Right cardiac atrium (tissue), 5 donors: ENCODE measurements at places on chromosomes 5 and 9. TPM values are rescaled to one million over a fixed set of nuclear protein-coding genes. Genes with fewer than 3 reads are reported as not detected.

The F2RL1 gene
- total RNA-seq = 3.3 TPM

The FBXO10 gene
- 7.7 TPM for total RNA-seq

The NUTM2G gene
- total RNA-seq = not detected

The SCGB3A2 gene
- 0.95 TPM for total RNA-seq

DNA sequence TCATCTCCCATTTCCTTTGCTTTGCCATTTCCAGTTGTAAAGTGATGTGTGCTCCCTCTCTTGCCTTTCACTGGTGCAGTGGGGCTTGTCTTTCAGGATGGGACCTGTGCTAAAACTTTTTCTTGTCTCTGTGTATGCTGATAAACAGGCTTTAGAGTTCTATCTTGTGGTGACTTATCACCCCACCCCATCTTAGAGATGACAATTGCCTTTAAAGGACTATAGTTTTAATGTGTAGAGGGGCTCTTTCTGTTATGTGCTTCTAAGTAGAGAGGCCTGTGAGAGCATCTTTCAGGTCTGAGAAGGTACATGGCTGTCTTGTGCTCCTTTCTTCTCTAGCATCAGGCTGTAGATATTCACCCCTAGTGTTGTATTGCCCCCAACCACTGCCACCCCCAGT lies 21.9 kb downstream of the MAN2A1 start:
- DNase-seq = no peak

DNA sequence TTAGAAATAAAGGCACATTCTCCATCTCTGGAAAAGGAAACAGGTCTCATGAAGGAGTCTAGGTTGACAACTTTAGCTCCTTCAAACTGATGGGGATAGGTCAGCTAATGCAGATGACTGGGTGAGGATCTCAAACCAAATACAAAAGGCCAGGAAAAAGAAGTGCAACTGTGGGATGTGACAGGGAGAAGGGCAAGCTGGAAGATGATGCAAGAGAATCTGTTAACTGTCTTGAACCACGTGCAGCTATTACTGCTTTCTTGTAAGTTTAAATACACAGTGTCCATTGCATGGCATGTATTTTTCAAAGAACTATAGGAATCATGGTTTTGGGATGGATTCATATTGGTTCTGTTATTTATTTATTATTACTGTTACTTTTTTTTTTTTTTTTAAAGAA lies 331.8 kb downstream of the NDUFS4 start:
- no peak for DNase-seq

DNA sequence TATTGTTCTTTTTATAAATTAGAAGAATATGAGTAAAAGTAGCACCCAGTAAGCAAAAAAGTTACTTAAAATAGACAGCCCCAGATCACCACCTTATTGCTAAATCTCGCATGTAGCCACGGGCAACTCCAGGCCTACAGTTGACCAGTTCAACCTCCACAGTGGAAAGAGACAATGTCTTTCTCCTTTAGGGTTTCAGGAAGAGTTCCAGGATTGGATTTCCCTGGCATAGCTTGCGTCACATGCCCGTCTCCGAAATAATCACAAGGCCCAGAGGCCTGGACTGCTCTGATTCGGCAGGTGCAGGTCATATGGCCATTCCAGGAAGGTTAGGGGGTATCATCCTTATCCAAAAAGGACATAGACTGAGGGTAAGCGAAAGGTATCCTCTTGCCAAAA lies 9.9 kb upstream of the PFDN1 start:
- DNase-seq = no peak

GRCh38 chr9:71213633-71214032 lies 92.2 kb upstream of the TRPM3 start:
- no peak for DNase-seq

DNA sequence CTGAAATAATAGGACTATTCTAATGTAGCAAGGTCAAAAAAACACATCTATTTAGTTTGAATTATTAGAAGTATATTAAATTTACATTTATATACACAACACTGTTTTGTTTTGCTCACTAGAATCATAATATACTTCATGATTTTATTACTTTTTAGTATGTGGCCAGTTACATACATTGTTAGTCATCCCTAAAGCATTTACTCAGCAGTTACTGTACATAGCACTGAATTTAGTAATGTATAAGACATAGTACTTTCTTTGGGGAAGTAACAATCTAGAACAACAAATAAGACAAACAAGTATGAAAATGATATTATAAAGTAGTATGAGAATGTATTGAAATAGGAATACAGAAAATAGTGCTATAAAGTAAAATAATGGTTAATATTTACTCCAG lies 28.2 kb downstream of the ERCC8 start:
- DNase-seq = no peak

DNA sequence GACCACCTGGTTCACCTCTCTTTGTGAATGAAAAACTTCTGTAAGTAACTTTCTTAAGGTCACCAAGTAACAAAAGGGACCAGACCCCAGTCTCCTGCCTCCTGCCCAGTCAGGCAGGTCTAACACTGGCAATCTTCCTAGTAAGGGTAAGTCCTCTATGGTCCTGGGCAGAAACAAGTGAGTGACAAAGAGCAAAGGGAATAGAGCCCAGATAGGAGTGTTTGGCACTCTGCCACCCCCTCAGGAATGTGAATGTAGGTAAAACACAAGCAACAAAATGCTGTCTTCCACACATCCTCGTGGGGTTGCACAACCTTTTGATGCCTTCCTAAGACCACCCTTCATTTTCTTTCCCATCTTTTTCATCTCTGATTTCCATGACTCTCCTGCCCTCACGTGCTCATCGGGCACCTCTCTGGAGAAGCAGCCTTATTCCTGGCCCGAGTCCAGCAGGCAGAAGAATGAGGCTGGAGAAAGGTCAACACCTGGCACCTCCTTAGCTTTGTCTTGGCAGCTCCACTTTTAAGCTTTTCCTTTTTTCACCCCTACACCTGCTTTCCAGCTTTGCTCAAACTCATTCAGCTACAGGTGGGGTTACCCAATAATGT lies 90.2 kb upstream of the LHFPL2 start:
- no peak for DNase-seq

DNA sequence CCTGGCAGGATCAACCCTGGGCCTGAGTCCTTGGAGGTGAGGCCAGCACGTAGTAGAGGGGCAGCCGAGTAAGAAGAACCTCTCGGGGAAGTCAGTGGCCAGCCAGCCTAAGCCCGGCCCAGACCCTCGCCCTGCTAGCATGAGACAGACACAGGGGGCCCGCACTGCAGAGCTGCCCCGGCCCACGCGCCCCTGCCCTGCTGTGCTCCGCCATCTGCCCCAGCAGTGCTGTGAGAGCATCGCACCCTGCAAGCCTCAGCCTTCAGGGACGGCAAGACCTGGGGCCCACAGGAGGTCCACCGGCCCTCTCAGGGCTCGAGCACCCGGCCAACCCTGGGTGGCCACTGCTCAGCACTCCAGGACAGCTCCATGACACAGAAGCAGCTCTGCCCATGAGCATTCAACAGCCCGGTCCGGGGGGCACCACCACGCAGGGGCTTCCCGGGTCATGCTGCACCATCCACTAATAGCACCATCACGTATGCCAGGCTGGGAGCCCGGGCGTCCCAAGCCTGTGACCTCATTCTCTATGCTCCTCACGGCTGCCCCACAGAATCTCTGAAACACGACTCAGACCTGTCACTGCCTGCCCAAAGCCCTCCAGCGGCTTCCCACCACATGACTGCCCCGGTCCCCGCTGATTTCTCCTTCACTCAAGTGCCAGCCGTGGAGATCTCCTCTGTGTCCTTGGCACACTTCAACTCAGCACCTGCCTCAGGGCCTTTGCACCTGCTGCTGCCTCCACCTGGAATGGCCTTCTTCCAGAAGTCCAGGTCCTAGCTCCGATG lies 38.1 kb downstream of the ADAMTS2 start:
- no peak for DNase-seq

DNA sequence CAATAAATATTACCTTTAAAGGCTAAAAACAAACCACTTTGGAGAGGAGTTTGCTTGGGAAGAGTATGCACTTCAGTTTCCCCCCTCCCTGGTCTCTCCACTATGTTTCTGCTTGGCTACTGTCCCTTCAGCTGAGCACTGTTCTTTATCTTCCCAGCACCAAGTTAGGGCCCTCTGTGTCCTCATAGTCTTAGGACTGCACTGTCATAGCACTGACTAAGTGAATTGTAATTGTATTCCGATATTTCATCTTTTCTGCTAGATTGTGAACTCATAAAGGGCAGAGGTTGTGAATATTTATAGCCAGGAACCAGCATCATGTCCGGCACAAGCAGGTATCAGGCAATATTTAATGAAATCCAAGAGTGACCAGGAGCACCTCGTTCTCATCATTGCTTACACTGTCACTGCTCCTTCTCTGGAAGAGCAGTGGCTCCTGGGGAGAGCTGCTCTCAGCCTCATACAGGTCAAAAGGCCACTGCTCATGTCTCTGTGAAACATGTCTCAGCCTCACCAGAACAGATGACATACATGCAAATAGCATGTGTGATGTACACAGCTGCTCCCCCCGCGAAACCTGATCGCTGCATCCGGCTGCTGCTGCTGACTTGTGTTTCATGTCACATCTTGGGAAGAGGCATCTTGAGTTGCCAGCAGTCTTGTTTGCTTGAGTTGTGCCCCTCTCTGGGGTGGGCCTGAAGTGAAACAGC lies 279.7 kb upstream of the MSX2 start:
- DNase-seq = no peak

GRCh38 chr9:37575001-37575400 lies 1.2 kb downstream of the FBXO10 start:
- DNase-seq = no peak

DNA sequence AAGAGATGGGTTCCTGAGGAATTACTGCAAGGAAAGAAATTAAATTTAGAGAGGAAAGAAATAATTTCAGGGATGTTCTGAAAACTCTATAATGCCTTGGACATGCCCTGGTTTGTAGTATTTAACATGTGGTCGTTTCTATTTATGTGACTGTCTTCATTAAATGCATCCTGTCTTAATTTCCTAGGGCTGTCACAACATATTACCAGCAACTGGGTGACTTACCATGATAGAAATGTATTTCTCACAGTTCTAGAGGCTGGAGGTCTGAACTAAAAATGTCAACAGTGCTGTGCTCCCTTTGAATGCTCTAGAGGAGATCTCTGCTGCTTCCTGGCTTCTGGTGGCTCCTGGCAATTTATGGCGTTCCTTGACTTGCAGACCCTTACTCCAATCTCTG lies 287.7 kb downstream of the FBXL7 start:
- DNase-seq = no peak

- DNase-seq = no peak
Observed at GRCh38 chr9:134861595-134862334, 18.8 kb upstream of the FCN2 start.

GRCh38 chr9:80664327-80665210 lies 1024.8 kb downstream of the TLE1 start:
- no peak for DNase-seq

DNA sequence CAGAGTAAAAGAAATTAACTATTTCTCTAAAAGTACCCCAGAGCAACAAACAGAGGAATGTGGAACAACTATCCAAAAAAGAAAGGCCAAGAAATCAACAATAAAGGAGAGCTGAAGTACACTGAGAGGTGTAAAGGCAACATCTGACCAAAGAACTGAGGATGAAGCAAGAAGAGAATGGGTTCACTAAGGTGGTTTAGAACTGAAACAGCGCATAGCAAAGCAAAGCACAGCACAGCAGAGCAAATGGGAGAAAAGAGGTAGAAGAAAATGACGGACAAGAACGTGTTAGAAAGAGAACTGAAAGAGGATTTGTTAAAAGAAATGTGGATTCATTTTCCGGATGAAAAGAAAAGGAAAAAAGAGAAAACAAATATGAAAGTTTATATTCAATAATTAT lies 25.8 kb downstream of the RFX3 start:
- DNase-seq = no peak

- no peak for DNase-seq
Observed at GRCh38 chr9:15529566-15530324, 19.0 kb upstream of the PSIP1 start.

GRCh38 chr9:134456756-134457305 lies 130.6 kb downstream of the RXRA start:
- DNase-seq = no peak
